ENCODE measurements at places on chromosomes 5 and 9.

GRCh38 chr5:178583279-178583678, 6.9 kb downstream of the COL23A1 start:
- no peak for DNase-seq

DNA sequence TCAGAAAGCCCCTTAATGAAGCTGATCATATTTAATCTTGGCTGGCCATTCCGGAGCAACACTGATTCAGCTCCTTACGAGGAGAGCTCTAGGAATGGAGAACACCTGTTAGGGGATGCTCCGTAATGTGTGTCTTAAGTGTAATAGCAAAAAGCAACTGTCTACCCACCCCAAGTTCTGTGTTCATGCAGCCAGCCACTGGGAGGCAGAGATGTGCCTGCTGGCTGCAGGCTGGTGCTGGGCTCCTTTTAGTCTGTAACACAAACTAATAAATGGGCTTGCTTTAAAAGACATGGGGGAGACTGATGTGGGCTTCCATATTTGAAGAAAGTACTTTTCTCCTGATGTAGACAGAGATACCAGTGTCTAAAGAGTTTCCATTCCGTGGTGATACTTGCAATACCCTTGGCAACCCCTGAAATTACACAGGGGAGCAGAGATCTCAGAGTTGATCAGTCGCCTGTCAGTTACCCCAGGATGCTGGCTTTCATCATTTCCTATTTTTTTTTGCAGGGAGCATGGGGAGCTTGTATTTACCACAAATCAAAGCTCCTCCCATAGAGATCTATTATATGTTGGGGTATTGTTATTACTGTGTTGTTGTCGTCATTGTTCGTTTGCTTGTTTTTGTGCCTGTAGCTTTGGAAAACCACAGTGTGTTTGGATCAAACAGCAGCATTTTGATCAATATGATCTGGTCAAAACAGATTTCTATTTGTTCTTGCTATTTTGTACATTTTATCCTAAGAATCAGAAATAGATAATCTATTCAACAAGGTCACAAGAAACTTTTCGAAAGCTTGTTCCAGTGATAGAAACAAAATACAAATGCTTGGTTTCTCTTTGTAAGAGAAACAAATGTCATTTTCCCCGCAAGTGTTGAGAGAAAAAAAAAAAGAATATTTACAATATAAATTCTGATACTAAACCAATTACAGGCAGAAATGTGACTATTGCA, 65.8 kb downstream of the MTX3 start:
- DNase-seq, result peak; percentile 22

GRCh38 chr9:102237520-102237919, 499.1 kb upstream of the GRIN3A start:
- no peak for DNase-seq

GRCh38 chr9:137064880-137065164, 5.5 kb downstream of the SAPCD2 start:
- no peak for DNase-seq

GRCh38 chr5:181044662-181045305, 4.7 kb downstream of the BTNL9 start:
- no peak for DNase-seq

All from astrocyte of the hippocampus (primary cell).